ENCODE measurements at places on chromosomes 1 and 21. TPM values are rescaled to one million over a fixed set of nuclear protein-coding genes. Genes with fewer than 3 reads are reported as not detected.
A peak's percentile ranks its signal among the peaks of the same experiment; 100 is the strongest.

- DNase-seq = peak; percentile 76
Measured at GRCh38 chr1:81391125-81391828, 409.5 kb upstream of the ADGRL2 start.

The FAM72A gene
- polyA plus RNA-seq = 7.5 TPM

GRCh38 chr1:223887747-223888418 lies 42.1 kb upstream of the TP53BP2 start:
- no peak for DNase-seq

- DNase-seq = no peak
Measured at GRCh38 chr21:45156459-45156858, 82.1 kb downstream of the ADARB1 start.

The AKT3 gene
- polyA plus RNA-seq = 39.2 TPM

The HSD3B2 gene
- 0.23 TPM for polyA plus RNA-seq

The CHIA gene
- 0.65 TPM for polyA plus RNA-seq

DNA sequence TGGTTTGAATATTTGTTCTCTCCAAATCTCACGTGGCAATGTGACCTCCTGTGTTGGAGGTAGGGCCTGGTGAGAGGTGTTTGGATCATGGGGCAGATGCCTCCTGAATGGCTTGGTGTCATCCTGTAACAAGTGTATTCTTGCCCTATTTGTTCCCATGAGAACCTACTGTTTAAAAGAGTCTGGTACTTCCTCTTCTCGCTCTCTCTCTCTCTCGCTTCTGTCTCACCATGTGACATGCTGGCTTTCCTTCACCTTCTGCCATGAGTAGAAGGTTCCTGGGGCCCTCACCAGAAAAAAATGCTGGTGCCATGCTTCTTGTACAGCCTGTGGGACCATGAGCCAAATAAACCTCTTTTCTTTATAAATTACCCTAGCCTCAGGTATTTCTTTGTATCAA lies 8.4 kb upstream of the PAXBP1 start:
- no peak for DNase-seq

DNA sequence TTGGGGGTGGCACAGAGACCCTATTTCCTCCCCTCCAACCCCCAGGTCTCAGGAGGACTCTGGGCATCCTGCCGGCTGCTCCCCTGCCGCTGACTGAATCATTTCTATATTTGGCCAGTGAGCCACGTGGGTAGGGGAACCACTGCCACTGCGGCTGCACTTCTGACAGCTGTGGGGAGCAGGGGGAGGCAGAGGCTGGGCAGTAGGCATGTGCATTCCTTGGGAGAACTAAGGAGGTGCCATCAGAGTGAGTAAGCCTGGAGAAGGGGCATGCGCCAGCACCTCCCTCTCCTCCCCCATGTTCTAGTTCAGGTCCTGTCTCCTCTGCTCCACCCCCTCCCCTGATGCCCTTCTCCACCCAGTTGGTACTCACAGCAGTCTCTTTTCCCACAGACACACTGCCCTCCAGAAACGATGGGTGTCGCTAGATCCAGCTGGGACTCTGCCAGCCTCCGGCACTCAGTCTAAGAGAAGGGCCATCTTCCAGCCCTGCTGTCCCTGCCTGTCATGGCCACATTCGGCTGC lies 12.0 kb downstream of the PPFIA4 start:
- no peak for DNase-seq

GRCh38 chr1:183947988-183948387 lies 89.5 kb downstream of the COLGALT2 start:
- no peak for DNase-seq

DNA sequence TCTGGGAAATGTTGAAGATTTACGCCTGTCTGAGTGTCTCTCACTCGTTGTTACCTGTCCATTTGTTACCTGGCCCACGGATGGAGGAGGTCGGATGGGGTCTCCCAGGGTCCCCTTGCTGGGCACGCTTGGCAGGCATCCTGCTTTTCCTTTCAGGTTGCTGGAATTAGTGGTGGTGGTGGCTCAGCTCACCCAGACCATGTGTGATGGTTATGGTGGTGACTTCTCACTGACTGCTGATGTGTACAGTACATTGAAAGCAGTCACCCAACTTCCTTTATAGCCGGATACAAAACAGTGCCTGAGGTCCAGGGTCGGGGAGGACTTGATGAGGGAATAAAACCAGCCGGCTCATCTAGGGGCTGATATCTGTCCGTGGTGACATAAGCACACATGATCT lies 19.5 kb downstream of the MAPKAPK2 start:
- no peak for DNase-seq

GRCh38 chr1:193143285-193143684 lies 21.5 kb downstream of the CDC73 start:
- no peak for DNase-seq

GRCh38 chr1:226677027-226678020 lies 61.8 kb downstream of the ITPKB start:
- DNase-seq = no peak

The PGLYRP3 gene
- polyA plus RNA-seq = not detected

The ANGPTL3 gene
- polyA plus RNA-seq = 4.3 TPM

GRCh38 chr1:108049178-108049819 lies 84.3 kb upstream of the VAV3 start:
- no peak for DNase-seq

DNA sequence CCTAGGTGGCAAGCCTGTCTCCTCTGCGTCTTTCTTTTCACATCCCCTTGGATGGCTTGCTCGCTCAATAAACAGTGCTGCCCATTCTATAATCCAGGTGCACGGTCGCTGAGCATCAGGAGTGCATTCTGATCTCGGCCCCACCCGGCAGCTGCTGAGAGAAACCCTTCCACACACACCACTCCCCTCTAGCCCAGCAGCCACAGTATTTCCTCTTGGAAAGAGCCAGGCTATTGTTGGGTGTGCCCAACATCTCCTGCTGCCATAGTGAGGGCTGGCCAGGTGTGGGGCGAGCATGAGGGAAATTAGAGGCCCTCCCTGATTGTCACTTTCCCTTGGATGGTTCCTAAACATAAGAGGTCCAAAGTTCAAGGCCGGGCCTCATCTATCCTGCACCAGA lies 24.7 kb downstream of the GPA33 start:
- DNase-seq = no peak

DNA sequence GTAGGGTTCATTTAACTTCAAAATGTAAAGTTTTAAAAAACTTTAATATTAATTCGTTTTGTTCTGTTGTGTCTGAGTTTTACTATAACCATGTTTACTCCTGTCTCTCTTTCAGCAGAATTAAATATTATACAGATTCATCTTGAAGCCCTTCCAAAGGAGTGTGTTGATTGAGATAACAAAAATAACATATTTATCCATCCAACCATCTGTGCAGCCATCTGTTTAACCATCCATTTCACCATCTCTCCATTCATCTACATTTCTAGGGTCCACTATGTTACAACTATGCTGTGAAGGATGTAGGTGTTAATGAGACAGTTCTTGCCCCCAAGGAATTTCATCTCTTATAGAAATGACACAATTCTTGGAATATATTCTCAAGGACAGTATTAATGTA lies 36.0 kb upstream of the GNG12 start:
- no peak for DNase-seq

Data from right lung (tissue), 10 donors.